ENCODE measurements at places on chromosomes 7 and 10. TPM values are rescaled to one million over a fixed set of nuclear protein-coding genes. Genes with fewer than 3 reads are reported as not detected.

DNA sequence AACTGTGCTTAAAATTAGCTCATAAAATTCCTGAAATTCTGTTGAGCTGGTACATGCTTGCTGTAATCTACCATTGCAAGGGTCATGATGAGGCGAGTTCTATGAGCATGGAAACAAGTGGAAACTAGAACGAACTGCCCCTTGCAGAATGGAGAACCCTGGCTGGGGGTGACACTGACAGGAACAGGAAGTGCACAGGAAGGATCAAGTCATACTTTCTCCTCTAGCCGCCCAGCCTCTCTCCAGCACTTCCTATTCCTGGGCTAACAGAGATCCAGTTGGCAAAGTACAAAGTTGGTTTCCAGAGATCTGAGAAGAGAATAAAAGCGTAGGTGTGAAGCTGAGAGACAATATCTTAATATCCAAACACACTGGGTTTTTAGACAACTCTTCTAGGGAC lies 414.2 kb upstream of the PODXL start:
- no peaks in the 10 kb centered on the region for H3K4me1 ChIP-seq
- DNase-seq = no peak
- peaks cover 11% of the 10 kb centered on the region for H3K27me3 ChIP-seq
- no peaks in the 10 kb centered on the region for H3K36me3 ChIP-seq

- H3K36me3 ChIP-seq = peaks cover 15% of the 10 kb centered on the region
- DNase-seq = peak; percentile 87
- H3K4me3 ChIP-seq = peak overlapping the region; percentile 94
- no peaks in the 10 kb centered on the region for H3K27me3 ChIP-seq
Observed at GRCh38 chr7:73520673-73521635, 1.1 kb downstream of the BAZ1B start.

PDE6C gene
- total RNA-seq = not detected

- peak overlapping the region; percentile 63 for H3K27ac ChIP-seq
- H3K4me1 ChIP-seq = peaks cover 15% of the 10 kb centered on the region
Observed at GRCh38 chr7:82105463-82105862, 335.6 kb upstream of the HGF start.

DNA sequence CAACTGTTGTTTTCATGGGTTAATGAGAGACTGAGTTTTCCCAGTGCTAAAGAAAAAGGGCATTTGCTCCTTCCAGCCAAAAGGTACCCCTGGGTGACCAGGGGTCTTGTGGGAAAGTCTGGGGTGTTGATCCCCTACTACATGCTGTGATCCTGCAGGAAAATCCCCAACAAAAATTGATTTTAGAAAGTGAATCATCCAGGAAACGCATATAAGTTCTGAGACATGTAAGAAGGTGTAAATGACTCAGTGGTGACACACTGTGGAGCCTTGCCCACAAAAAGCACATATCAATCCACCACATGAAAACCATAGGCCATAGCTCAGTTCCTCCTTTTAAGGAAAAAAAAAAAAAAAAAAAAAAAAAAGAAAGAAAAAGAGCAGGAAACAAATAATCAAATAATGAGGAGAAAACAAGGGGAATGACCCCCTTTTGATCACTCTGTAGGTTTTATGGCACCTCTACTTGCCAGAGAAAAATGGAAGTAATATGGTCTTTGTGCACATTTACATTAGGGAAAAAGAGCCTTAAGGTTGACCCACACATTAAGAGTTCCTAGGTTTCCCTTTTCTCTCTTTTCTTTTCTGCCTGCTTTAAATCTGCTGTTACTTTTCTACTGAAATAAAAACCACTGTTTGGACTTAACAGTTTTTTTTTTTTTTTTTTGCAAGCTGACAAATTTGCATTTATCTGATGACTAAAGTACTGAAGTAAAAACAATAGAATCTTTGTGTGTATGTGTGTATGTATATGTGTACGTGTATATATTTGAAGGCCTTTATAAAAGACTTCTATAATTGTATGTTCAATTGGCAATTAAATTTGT lies 386.0 kb downstream of the KIF20B start:
- H3K4me1 ChIP-seq = peaks cover 11% of the 10 kb centered on the region
- H3K4me3 ChIP-seq = no peak overlapping the region
- no peak overlapping the region for H3K27ac ChIP-seq

PARD3 gene
- total RNA-seq = 69.2 TPM

GRCh38 chr7:84073186-84073875 lies 121.3 kb downstream of the SEMA3A start:
- H3K4me3 ChIP-seq = no peak overlapping the region
- no peaks in the 10 kb centered on the region for H3K27me3 ChIP-seq
- peaks cover 6% of the 10 kb centered on the region for H3K4me1 ChIP-seq
- H3K36me3 ChIP-seq = no peaks in the 10 kb centered on the region
- H3K27ac ChIP-seq = peak overlapping the region; percentile 33

DNA sequence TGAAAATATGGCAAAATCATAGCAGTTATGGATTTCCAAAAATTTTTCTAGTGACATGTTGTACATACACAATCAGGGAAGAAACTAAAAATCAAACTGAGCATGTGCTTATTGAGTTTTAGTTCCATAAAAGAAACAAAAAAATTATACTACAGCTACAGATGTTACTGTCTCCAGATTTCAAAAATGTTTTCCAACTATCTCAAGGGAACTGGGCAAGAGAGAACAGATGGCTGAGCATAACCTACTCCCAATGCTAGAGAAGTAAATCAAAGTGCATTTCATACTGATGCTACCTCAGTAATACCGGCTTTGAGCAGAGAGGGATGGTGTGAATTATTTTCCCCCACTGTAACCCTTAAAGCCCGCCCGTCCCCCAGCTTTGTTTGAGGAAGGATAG lies 40.7 kb upstream of the KMT2C start:
- H3K27me3 ChIP-seq = no peaks in the 10 kb centered on the region
- H3K36me3 ChIP-seq = no peaks in the 10 kb centered on the region
- no peak overlapping the region for H3K4me3 ChIP-seq
- H3K4me1 ChIP-seq = no peaks in the 10 kb centered on the region

DNA sequence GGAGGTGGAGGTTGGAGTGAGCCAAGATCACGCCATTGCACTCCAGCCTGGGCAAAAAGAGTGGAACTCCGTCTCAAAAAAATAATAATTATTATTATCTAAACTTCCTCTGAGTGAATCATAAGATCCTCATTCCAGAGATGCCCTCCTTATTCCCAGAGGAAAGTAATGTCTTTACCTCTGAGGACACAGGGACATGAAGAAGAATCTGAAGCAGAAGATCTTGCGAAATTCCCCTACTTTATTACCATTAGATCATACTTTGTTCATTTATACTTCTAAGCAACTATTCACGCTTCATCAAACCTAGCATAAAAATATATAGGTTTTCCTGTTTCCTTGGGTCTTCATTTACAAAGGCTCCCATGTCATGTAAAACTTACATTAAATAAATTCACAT lies 143.1 kb downstream of the ETV1 start:
- no peaks in the 10 kb centered on the region for H3K36me3 ChIP-seq
- no peak overlapping the region for H3K27ac ChIP-seq
- no peaks in the 10 kb centered on the region for H3K27me3 ChIP-seq

GRCh38 chr7:17746020-17746530 lies 194.2 kb downstream of the SNX13 start:
- no peak overlapping the region for H3K27ac ChIP-seq
- DNase-seq = no peak
- H3K36me3 ChIP-seq = no peaks in the 10 kb centered on the region
- H3K4me1 ChIP-seq = no peaks in the 10 kb centered on the region
- H3K4me3 ChIP-seq = no peak overlapping the region
- H3K27me3 ChIP-seq = peaks cover 7% of the 10 kb centered on the region

GRCh38 chr7:113548561-113548960 lies 370.2 kb downstream of the PPP1R3A start:
- H3K4me1 ChIP-seq = no peaks in the 10 kb centered on the region
- DNase-seq = peak; percentile 64
- H3K27ac ChIP-seq = no peak overlapping the region
- no peaks in the 10 kb centered on the region for H3K27me3 ChIP-seq

- H3K27ac ChIP-seq = no peak overlapping the region
- no peaks in the 10 kb centered on the region for H3K4me1 ChIP-seq
- no peak overlapping the region for H3K4me3 ChIP-seq
- no peak for DNase-seq
- no peaks in the 10 kb centered on the region for H3K36me3 ChIP-seq
Observed at GRCh38 chr10:11164551-11164802, 146.8 kb downstream of the CELF2 start.

DNA sequence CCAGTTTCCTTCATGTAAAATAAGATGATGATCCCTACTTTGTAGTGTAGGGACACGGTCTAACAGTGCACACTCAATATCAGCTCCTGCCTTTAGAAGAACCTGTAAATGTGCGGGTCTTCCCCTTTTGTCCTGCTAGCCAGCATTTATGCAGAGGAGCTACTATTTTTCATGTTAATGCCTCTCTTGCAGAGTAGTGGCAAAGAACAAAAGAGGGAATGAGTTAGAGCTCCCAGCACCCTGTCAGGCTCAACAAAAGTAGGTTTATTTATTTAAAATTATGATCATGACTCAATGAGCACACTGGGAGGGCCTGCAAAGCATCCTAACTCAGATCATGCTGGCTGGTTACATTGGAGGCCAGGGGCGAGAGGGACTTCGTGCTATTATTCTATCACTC lies 414.5 kb upstream of the COBL start:
- DNase-seq = no peak
- H3K27ac ChIP-seq = no peak overlapping the region
- H3K36me3 ChIP-seq = no peaks in the 10 kb centered on the region
- H3K4me3 ChIP-seq = no peak overlapping the region
- no peaks in the 10 kb centered on the region for H3K4me1 ChIP-seq

DNA sequence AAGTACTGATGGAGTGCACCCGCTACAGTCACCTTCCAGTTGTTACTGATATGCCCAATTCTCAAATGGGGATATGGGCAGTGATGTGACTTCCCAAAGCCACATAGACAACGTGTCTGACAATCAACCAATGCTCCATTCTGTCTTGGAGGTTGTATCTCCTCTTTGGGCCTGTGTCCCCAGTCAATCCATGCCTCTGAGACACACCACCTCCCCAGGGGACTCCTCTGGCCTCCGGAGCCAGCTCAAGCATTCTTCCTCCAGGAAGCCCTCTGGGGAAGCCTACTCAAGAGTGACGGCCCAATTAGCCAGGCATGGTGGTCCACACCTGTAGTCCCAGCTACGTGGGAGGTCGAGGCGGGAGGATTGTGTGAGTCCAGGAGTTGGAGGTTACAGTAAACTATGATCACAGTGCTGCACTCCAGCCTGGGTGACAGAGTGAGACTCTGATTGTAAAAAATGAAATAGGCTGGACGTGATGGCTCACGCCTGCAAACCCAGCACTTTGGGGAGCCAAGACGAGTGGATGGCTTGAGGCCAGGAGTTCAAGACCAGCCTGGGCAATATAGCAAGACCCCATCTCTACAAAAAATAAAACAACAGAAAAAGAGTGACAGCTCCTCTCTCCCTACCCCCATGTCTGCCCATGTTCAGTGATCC lies 99.5 kb upstream of the TNRC18 start:
- DNase-seq = peak; percentile 75
- peaks cover 3% of the 10 kb centered on the region for H3K4me1 ChIP-seq
- H3K4me3 ChIP-seq = no peak overlapping the region

TAS2R4 gene
- 2.9 TPM for total RNA-seq

- H3K27me3 ChIP-seq = no peaks in the 10 kb centered on the region
- DNase-seq = no peak
- H3K27ac ChIP-seq = no peak overlapping the region
Observed at GRCh38 chr10:43444897-43445466, 8.1 kb downstream of the ZNF487 start.

MRLN gene
- total RNA-seq = not detected

GRCh38 chr7:157859915-157860314 lies 523.1 kb downstream of the DNAJB6 start:
- H3K27ac ChIP-seq = no peak overlapping the region
- H3K4me1 ChIP-seq = no peaks in the 10 kb centered on the region
- H3K4me3 ChIP-seq = no peak overlapping the region
- H3K27me3 ChIP-seq = no peaks in the 10 kb centered on the region

GRCh38 chr7:128011131-128011661 lies 20.0 kb downstream of the LRRC4 start:
- DNase-seq = no peak
- H3K36me3 ChIP-seq = no peaks in the 10 kb centered on the region

DNA sequence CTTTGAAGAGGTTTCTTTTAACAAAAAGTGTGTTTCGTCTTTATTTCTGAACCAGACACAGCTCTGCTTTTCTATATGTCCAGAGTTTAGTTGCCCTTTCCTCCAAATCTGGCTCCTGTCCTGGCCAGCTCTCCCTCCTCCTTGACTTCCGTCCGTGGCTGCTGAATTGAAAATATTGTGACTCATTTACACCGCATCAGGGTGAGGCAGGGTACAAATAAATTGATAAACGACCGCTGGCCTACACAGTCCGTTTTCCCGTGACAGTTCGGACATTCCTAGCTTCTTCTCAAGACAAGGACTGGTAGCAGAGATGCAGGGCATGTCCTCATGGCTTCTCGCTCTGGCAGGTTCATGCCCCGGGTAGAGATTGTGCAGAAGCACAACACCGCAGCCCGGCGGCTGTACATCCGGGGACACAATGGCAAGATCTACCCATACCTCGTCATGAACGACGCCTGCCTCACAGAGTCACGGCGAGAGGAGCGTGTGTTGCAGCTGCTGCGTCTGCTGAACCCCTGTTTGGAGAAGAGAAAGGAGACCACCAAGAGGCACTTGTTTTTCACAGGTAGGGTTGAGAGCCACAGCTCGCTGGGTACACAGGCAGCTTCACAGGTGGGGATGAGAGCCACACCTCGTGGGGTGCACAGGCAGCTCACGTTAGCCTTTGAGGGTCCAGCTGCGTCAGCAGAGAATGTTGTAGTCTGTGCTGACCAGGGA lies 126.6 kb downstream of the TRRAP start:
- DNase-seq = peak; percentile 66
- peak overlapping the region; percentile 24 for H3K27ac ChIP-seq
- H3K4me1 ChIP-seq = peaks cover 5% of the 10 kb centered on the region
- no peak overlapping the region for H3K4me3 ChIP-seq
- H3K27me3 ChIP-seq = no peaks in the 10 kb centered on the region
- peaks cover 66% of the 10 kb centered on the region for H3K36me3 ChIP-seq

DNA sequence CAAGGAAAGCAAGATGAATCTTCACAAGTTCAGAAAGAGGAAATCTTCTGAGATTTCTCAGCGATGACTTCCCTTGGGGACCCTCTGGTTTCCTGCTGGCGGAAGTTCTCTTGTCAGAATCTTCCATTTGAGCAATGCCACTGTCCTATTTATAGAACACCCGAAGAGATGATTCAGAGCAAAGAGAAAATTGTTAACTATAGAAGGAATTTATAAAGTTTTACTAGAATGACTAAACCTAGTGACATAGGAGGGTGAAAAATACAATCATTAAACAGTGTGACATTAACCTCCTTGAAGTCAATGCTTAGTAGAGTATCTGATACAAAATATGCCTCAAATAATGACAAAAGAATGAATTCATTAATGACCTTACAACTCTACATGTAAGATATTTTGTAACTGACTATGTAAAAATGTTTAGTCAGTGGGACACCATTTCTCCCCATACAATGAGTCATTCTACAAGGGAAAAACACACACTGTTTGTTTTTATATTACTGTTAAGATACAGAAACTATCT lies 206.5 kb upstream of the CNTNAP2 start:
- no peak for DNase-seq
- H3K36me3 ChIP-seq = no peaks in the 10 kb centered on the region
- H3K27me3 ChIP-seq = no peaks in the 10 kb centered on the region
- no peak overlapping the region for H3K4me3 ChIP-seq
- no peaks in the 10 kb centered on the region for H3K4me1 ChIP-seq

GRCh38 chr7:45917658-45918057 lies 3.4 kb downstream of the IGFBP3 start:
- H3K36me3 ChIP-seq = peaks cover 56% of the 10 kb centered on the region
- peak overlapping the region; percentile 77 for H3K4me3 ChIP-seq
- H3K27ac ChIP-seq = peak overlapping the region; percentile 60
- no peaks in the 10 kb centered on the region for H3K27me3 ChIP-seq
- H3K4me1 ChIP-seq = peaks cover 35% of the 10 kb centered on the region
- DNase-seq = peak; percentile 93

FAM20C gene
- 46.0 TPM for total RNA-seq

TMEM139 gene
- not detected for total RNA-seq

All from osteoblast (primary cell).